ENCODE measurements at places on chromosomes 7 and 10. TPM values are rescaled to one million over a fixed set of nuclear protein-coding genes. Genes with fewer than 3 reads are reported as not detected.

GIMAP4 gene
- 16.5 TPM for total RNA-seq

STEAP4 gene
- 8.8 TPM for total RNA-seq

HOGA1 gene
- total RNA-seq: not detected

OPALIN gene
- not detected for total RNA-seq

GRID2IP gene
- 0.40 TPM for total RNA-seq

UPK3BL2 gene
- 16.7 TPM for total RNA-seq

PDGFA gene
- total RNA-seq: 3.7 TPM

SPAM1 gene
- not detected for total RNA-seq

ENTPD1 gene
- total RNA-seq: 22.3 TPM

FLNC gene
- 16.4 TPM for total RNA-seq

HTR5A gene
- not detected for total RNA-seq

GPR146 gene
- total RNA-seq: 20.1 TPM

MKLN1 gene
- 53.8 TPM for total RNA-seq

AQP1 gene
- total RNA-seq: 11.0 TPM

ANKRD2 gene
- total RNA-seq: 0.37 TPM

PON1 gene
- 1.7 TPM for total RNA-seq

JCAD gene
- total RNA-seq: 18.3 TPM

NPC1L1 gene
- 0.28 TPM for total RNA-seq

TWIST1 gene
- total RNA-seq: 4.4 TPM

KIAA1217 gene
- total RNA-seq: 15.7 TPM

ERCC6 gene
- total RNA-seq: 24.1 TPM

CHST3 gene
- 69.2 TPM for total RNA-seq

UCMA gene
- total RNA-seq: not detected

JMJD1C gene
- total RNA-seq: 74.8 TPM

ANKMY2 gene
- total RNA-seq: 19.1 TPM

FRMD4A gene
- total RNA-seq: 12.0 TPM

RNF148 gene
- total RNA-seq: 0.50 TPM

BUB3 gene
- total RNA-seq: 59.7 TPM

USP54 gene
- 35.4 TPM for total RNA-seq

HNRNPA2B1 gene
- total RNA-seq: 413 TPM

GIMAP5 gene
- 3.0 TPM for total RNA-seq

SSMEM1 gene
- total RNA-seq: not detected

ICA1 gene
- total RNA-seq: 2.8 TPM

GFRA1 gene
- total RNA-seq: 9.1 TPM

CHAT gene
- not detected for total RNA-seq

SLF2 gene
- total RNA-seq: 27.0 TPM

MMRN2 gene
- total RNA-seq: 19.2 TPM

CCDC172 gene
- not detected for total RNA-seq

LRRC18 gene
- total RNA-seq: 0.15 TPM

PNLIPRP2 gene
- total RNA-seq: 1.4 TPM

NXPH1 gene
- total RNA-seq: not detected

FANK1 gene
- total RNA-seq: 7.1 TPM

SPDYE6 gene
- not detected for total RNA-seq

GIMAP1 gene
- 2.8 TPM for total RNA-seq

TWNK gene
- 10.7 TPM for total RNA-seq

STK17A gene
- 12.7 TPM for total RNA-seq

LIPJ gene
- 0.08 TPM for total RNA-seq

RPEL1 gene
- total RNA-seq: not detected

TDRD1 gene
- total RNA-seq: 0.46 TPM

BZW2 gene
- 22.2 TPM for total RNA-seq

Data from ovary (tissue), 10 donors.